NCI-H1436 (cell line): ENCODE measurements at places on chromosomes 7 and 10.
A peak's percentile ranks its signal among the peaks of the same experiment; 100 is the strongest.

GRCh38 chr7:9921326-9921725, 1052.3 kb upstream of the PHF14 start:
- DNase-seq, result no peak

DNA sequence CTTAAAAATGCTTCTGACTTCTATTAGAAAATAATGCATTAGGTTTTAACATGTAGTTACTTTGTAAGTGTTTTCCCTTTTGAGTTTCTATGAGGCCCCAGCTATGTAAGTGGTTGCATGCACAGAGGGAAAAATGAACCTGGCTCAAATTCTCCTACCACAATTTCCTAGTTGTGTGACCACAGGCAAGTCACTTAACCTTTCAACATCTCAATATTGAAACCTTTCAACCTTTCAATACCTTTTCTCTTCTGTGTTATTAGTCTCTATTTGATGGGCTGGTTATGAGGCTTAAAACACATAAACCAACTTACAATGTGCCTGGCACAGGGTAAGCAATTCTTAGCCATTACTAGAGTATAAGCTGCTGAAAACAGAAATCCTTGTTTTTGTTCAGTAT, 203.0 kb downstream of the KCND2 start:
- DNase-seq, result no peak

DNA sequence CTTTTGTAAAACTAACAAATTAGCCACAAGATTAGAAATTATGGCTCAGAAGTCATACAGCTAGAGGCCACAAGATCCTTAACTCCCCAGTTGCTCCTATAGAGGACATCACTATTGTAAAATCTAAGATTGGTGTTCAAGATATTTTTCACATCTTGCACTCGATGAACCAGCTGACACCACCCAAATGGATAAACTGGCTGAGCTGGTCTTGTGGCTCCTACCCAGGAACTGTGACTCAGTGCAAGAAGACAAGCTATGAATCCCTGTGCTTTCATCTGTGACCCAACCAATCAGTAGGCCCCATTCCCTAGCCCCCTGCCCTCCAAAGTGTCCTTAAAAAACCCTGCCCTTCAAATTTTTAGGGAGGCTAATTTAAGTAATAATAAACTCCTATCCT, 27.9 kb upstream of the R3HCC1L start:
- DNase-seq, result no peak

DNA sequence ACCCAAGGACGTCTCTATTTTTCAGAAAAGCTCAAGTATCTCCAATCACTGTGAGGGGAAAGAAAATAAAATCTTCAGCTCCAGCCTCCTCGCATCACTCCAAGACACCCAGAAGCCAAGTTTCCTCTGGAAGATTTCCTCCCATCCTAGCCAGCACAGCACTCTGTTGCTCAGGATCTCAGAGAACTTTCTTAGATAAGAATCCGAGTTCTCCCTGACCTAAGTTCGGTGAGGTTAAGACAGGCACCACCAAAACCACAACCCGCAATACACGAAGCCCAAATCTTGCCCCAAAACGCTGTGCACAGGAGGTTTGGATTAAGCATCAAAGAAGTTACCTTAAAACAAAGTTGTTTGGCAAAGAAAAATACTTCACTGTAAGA, 4.2 kb downstream of the FAM53B start:
- DNase-seq, result no peak

DNA sequence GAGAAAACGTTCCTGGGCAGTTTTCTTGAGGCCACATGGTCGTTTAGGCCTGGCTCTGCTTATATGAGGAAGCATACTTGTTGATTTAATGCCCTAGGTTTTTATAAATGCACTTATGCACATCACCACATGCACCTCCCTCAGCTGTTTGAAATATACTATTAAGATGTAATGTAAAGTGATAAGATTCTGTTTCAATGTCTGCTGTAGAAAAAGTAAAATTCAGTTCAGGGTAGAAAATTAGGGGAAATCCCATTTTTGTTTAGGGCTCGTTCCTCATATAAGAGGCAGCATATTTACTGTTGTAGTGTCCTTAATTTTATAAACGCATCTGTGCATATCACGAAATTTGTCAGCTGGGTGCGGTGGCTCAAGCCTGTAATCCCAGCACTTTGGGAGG, 7.8 kb upstream of the CAMK1D start:
- DNase-seq, result no peak

DNA sequence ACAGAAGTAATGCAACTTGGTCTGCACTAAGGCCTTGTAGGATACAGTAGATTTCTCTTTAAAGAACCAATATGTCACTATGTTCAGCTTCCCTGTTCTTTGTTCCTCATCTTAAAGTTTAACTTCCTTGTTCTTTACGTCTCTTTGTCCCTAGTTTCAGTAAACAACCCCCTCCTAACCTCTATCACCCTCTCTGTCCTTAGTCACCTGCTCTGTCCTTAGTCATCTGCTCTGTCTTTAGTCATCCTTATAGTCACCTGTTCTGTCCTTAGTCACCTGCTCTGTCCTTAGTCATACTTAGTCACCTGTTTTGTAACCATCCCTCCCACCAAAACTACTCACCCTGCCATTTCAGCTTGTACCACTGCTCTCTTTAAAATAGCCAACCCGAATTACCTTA, 144.6 kb upstream of the TMEM106B start:
- DNase-seq, result no peak

GRCh38 chr10:5089865-5090264, 4.3 kb upstream of the AKR1C3 start:
- DNase-seq, result no peak

- no peak for DNase-seq
These were observed 84.6 kb downstream of the ABLIM1 start for GRCh38 chr10:114573330-114574045.

GRCh38 chr7:101804088-101804963, 13.1 kb upstream of the CUX1 start:
- DNase-seq, result no peak

- DNase-seq, result no peak
These were observed 62.0 kb downstream of the AKR1D1 start for GRCh38 chr7:138138244-138138643.

DNA sequence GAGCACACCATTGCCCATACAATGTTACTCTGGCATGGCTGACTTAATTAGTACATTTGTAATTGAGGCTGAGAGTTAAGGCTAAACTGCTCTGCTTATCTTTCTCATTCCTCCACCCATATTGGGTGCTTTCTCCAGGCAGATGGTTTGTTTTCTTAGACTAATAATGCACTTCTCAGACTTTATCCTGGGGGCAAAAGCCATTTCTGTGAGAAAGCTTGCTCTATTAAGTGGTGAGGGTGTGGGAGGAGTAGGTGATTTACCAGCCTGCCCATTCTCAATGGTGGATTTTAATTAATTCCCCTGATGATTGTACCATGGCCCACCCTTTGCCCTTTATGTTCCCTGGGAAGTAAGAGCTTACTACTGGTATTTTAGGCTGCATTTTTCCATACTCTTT, 174.8 kb downstream of the FOXP2 start:
- no peak for DNase-seq

DNA sequence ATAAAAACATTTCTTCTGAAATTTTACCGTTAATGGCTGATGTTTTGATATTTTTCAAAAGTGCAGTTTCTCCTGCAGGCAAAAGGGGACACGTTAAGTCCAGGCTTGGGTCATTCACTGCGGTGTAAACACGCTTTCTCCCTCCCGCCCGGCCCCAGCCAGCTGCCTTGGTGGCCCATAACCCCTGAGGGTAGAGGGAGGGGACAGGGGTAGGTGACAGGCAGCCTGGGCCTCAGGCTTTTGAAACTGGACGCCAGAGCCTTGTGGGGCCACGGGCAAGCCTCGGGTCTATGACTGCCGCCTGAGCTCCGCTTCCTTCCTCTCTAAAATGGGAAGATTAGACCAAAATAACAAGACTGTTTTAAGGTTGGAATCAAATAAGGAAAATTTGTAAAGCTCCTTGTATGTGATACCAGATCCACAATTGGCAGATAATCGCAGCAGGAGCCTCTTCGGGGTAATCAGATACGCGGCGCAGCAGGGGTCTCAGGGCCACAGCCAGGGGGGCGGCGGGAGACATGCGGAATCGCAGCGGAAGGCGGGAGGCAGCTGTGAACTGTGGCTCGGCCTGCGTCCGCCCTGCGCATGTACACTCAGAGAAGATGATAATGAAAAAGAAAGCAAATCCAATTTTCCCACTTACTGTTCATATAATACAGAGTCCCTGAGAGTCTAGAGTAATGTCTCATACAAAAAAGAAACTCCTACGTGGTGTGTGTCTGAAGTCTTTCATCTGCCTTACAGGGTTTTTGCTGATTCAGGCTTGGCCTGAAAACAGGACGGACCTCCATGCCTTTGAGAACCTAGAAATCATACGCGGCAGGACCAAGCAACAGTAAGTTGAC, 138.3 kb downstream of the EGFR start:
- DNase-seq, result no peak

- no peak for DNase-seq
These were observed 129.7 kb downstream of the RELN start for GRCh38 chr7:103859709-103860108.

DNA sequence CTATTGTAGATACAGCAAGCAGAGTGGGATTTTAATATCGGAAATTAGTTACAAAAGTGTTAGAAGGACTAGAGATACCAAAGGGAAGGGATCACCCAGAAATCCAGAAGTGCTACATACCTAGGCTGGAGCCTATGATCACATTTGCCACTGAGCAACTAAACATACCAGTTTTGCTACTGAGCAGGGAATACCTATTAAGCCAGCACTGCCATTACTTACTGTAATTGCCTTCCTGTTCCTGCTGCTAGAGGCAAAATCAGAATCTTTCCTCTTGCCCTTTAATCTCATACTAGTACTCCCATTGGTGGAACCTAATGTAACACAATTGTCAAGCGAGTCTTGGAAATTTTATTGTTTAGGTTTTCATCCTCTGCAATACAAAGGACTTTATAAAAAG, 121.7 kb downstream of the ATRNL1 start:
- no peak for DNase-seq

DNA sequence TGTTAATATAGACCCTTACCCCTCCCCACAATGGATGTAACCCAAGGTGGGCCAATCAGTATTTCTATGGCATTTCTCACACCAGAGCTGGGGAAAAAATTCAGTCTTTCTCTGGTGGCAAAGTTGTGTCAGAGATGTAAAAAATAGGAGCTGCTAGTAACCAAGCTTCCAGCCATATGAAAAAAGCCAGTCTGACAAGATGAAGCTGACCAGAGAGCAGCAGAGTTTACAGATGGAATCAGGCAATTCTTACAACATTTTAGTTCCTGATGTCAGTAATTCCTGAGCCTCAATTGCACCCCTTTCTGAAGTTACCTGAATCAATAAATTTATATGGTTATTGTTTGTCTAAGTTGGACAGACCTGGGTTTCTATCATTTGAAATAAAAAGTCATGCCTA, 286.3 kb downstream of the HPSE2 start:
- no peak for DNase-seq

DNA sequence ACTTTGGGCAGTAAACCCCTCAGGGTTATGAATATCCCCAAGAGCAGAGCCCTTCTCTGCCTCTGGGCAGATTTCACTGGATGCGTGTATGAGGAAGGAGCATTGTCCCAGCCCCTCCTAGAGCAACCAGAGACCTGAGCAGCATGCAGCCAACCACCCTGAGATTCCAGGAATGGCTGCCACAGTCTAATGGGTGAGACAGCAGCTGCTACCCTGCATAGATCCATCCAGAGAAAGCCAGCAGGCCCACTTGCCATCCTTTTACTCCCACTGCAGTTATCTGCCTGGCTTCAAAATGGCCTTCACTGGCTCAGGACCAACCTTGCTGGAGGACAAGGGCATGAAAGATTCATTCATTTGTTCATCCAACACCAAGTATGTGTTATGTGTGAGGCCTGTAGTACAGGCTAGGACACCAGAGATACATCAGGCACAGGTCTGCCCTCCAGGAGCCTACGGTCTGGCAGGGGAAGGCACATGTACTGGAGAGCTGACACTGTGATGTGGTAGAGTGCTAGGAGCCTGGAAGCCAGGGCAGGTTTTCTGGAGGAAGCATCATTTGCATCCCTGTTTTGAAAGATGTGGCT, 26.2 kb upstream of the C10orf105 start:
- no peak for DNase-seq

GRCh38 chr10:930625-931325, 730 bp downstream of the LARP4B start:
- DNase-seq, result no peak

DNA sequence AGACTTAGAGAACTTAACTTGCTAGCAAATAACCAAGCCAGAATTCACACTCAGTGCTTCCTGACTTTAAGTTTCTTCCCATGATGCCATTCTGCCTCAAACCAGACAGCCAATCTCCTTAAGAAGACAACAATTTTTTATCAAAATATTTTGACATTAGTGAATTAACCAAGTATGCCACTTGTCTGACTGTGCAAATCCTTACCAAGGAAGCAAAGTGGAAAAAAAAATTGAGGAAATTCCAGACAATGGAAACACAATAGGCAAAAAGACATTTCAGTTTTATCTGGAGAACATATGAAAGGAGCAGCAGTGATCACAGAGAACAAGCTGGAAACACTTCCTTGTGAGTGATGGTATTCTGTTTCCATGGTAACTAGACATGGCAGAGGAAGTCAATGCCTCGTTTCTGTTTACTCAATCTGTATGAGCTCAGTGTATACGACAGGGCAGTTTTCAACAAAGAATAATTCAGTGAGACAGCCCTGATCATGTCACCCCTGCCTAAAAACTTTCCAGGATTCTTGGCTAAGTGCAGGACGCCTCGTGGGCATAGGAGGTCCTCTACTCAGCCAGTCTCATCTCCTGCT, 114.2 kb downstream of the DYNC1I1 start:
- DNase-seq, result peak; percentile 25
